Activated T-helper 2 cell treated with anti-CD3 and anti-CD28 coated beads, Interferon-gamma antibody, Interleukin-2, Interleukin-4, amounts not matched to agents 10 μg/mL and 5 μg/mL and 100 μg/mL, durations not matched to agents 14 hours and 24 hours and 36 hours (primary cell): ENCODE measurements at places on chromosomes 16 and 17. TPM values are rescaled to one million over a fixed set of nuclear protein-coding genes. Genes with fewer than 3 reads are reported as not detected.

GRCh38 chr16:10799736-10800135 is 18.9 kb downstream of the TVP23A start:
- no peaks in the 10 kb centered on the region for H3K4me1 ChIP-seq
- no peak overlapping the region for H3K4me3 ChIP-seq
- no peaks in the 10 kb centered on the region for H3K36me3 ChIP-seq

GRCh38 chr17:21298983-21299519 is 14.5 kb downstream of the MAP2K3 start:
- no peak overlapping the region for H3K27ac ChIP-seq
- DNase-seq, result no peak
- peaks cover 64% of the 10 kb centered on the region for H3K36me3 ChIP-seq
- H3K4me3 ChIP-seq, result no peak overlapping the region

ECI1 gene
- 40.4 and 45.1 TPM in 2 replicates for total RNA-seq

DNA sequence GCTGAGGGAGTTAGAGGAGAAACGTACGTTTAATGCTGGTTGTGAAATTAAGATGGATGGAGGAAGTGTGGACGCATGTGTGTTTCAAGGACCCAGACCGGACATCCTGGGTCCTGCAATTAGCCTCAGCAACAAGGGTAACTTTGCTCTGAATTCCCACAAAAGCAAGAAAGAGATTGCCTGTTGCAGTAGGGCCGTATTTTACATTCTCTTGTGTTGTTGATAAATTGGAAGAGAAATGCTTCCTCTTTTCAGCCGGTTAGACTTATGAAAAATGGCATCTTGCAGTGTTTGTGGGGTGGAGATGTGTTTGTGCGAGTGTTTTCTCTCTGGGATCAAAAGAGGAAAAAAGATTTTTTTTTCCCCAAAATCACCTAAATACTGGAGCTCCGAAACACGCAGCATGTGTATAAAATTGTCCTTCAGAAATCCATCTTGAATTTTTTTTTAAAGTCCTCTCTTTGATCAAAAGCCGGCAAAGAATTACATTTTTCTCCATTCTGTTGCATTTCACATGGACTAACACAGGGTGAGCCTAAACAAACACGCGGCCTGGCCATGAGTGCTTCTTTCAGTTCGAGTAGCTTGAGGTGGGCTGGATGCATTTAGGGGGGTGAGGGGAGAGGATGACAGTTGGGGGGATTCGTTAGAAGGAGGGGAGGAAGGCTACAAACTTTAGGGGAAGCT is 251.6 kb downstream of the C16orf95 start:
- H3K4me1 ChIP-seq, result peaks cover 4% of the 10 kb centered on the region
- no peaks in the 10 kb centered on the region for H3K36me3 ChIP-seq
- H3K27me3 ChIP-seq, result peaks cover 36% of the 10 kb centered on the region

GRCh38 chr17:1008008-1008761 is 11.3 kb downstream of the TIMM22 start:
- H3K27me3 ChIP-seq, result no peaks in the 10 kb centered on the region

PRSS53 gene
- total RNA-seq, result 4.8 and 5.1 TPM in 2 replicates

CCL2 gene
- total RNA-seq, result not detected in 2 replicates

DNA sequence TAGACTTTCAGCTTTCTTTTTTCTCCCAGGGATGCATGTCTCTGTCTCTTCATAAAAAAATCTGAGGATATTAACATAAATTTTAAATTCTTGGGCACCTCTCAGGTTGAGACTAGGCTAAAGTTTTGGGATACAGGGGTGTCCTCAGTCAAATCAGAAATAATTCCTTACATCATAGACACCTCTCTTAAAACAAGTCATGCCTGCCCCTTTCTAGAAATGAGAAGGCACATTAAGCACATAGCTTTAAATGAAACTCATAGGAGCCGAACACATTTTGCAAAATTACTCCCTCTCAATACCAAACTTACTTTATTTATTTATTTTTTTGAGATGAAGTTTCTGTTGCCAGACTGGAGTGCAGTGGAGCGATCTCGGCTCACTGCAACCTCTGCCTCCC is 67.3 kb upstream of the BCAR1 start:
- H3K27ac ChIP-seq, result no peak overlapping the region
- H3K27me3 ChIP-seq, result peaks cover 34% of the 10 kb centered on the region
- H3K36me3 ChIP-seq, result peaks cover 13% of the 10 kb centered on the region

KRT14 gene
- not detected in 2 replicates for total RNA-seq

- peaks cover 4% of the 10 kb centered on the region for H3K36me3 ChIP-seq
- H3K27me3 ChIP-seq, result no peaks in the 10 kb centered on the region
- no peaks in the 10 kb centered on the region for H3K4me1 ChIP-seq
- DNase-seq, result no peak
- no peak overlapping the region for H3K27ac ChIP-seq
- H3K4me3 ChIP-seq, result no peak overlapping the region
Observed at GRCh38 chr17:16329519-16330271, 23.6 kb downstream of the CENPV start.

KRTAP2-3 gene
- total RNA-seq, result not detected in 2 replicates

TMEM100 gene
- not detected in 2 replicates for total RNA-seq
